RWPE1 (cell line): ENCODE measurements at places on chromosomes 5 and 9.

DNA sequence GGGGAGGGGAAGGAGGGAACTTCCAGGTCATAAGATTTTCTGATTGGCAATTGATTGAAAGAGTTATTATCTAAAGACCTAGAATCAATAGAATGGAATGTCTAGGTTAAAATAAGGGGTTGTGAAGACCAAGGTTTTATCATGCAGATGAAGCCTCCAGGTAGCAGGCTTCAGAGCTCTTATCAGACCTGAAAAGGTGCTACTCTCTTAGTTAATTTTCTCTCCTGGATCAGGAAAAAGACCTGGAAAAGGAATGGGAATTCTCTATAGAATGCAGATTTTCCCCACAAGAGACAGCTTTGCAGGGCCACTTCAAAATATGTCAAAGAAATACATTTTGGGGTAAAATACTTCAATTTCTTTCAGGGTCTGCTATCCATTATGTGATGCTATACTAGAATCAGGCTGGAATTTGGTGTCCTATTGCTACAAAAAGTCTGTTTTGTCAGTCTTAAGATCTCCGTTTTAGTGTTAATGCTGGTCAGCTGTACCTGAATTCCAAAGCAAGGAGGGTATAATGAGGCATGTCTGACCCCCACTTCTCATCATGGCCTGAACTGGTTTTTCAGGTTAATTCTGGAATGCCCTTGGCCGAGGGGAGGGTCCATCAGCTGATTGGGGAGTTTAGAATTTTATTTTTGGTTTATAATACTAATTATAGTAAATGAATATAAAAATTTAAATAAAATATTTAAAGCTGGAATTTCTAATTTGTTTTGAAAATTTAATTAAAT lies 16.6 kb upstream of the STOM start:
- no peak for DNase-seq

DNA sequence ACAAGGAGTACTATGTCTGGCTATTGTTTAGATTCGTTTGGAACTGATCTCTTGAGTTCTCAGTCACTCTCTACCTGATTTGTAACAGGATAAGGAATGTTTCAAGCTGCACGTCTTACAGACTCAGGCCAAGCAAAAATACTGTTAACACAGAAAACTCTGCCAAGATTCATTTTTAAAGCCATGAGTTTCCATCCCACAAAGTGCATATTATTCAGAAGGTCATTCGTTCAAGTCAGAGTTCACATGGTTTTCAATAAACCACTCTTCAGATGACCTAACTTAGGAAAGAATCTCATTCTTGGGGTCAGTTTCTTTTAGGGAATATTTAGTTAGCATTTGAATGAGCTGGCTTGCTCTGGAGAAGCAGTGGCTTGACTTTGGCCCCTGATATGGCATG lies 49.3 kb downstream of the F2R start:
- DNase-seq, result no peak

DNA sequence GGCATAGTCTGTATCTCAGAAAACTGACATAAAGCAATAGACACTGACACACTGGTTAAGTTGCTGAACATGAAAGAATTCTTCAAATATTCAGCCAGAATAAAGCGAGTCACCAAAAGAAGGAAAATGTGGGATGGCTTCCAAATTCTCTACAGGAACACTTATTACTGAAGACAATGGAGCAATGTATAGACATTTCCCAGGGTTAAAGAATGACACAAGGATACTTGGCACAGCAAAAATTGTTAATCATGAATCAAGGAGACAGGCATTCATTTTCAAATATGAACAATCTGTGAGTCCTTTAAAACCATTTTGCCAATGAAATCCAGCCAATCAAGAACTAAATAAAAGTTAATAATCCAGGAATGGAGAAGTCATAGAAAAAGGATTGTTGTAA lies 92.5 kb downstream of the MTX3 start:
- DNase-seq, result no peak

DNA sequence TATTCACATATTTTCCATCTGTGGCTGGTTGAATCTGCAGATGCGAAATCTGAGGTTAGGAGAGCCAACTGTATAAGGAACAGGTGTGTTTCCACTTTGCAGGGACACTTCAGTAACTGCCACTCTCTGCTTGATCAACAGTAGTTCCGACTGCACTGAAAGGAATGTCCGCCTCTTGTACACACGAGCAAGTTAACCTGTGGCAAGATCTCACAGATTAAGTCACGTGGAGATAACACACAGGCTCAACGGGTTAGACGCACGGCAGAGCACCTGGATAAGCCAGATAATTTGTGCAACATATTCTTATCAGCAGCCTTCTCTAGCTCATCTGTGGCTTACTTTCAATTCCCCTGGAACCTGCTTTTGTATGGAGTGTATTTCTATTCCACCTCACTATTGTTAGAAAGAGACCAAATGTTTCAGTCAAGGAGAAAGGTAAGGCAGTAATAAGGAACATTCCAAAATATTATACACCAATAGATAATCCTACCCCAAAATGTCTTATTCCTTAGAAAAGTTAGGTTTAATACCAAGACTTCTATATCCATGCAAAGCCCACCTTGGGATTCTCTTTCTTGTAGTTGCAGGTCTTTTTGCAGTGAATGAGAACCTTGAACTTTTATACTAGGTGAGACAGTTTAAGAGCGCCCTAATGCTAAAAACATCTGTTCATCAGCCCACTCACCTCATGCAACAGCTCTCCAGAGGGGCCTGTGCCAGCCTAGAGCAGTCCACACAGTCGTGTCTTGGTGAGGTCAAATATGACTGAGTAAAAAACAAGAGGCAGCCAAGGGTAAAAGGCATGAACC lies 6.5 kb upstream of the C9 start:
- no peak for DNase-seq

- no peak for DNase-seq
These were observed 27.5 kb downstream of the CORO2A start for GRCh38 chr9:98164912-98165311.

DNA sequence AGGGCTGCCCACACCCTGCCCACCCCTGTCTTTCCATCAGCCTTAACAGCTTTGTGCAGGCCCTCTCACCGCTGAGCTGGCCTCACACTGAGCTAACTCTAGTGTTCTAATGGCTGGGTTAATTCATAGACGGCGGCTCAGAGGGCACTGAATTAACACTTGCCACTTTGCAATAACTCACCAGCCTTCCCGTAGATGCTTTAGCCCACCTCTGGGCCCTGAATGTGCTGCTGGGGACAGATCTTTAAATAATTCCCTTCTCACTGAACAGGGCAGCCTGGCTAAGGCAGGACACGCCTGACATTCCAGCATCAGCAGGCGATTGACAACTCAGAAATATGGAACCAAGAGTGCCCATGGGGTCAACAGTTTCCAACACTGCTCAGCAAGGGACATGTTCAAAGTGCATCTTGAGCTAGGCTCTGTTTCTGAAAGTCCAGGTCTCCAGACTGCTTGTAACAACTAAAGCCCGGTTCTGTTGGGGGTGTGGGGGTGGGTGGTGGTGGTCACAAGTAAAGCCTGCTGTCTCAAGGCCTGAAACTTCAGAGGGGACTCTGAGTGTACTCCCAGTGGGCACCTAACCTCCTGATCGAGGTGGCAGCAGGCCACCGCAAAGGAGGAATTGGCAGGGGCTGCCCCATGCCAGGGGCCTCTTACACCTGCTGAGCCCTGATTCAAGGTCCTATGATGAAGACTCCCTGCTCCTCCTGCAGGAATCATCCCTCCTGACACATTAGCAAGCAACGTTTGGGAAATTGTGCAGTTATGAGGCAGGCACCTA lies 248.3 kb downstream of the FSTL4 start:
- no peak for DNase-seq

DNA sequence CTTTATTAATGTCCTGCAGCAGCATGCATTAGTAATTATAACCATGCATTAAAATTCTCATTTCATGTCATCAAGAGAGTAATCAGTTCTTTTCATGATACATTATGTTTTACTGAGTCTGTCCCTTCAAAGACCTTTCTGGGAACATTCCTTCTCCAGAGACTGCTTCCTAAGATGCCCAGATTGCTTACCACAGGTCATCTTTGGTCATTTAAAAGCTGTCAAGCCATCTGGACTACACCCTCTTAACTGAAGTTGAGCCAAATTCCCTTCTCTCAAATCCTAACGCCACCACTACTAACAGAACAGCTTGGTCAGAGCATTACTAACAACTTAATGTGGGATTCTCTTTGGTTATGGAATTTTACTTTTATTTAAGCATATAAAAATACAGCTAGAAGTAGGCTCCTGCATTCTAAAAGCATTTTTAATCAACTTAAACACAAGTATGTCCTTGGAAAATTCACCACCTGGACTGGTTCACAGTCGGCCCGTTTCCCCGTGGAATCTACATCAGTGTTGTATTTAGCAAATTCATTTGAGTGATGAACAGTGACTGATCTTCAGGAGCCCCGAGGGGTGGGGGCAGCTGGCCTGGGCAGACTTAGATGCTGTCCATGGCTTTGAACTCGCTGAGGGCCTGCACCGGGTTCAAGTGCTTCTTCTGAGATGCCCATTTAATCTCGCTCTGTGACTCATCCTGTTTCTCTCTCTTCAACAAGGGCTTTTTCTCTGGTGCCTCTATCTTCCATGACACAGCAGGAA lies 92.8 kb upstream of the CCDC112 start:
- DNase-seq, result no peak

DNA sequence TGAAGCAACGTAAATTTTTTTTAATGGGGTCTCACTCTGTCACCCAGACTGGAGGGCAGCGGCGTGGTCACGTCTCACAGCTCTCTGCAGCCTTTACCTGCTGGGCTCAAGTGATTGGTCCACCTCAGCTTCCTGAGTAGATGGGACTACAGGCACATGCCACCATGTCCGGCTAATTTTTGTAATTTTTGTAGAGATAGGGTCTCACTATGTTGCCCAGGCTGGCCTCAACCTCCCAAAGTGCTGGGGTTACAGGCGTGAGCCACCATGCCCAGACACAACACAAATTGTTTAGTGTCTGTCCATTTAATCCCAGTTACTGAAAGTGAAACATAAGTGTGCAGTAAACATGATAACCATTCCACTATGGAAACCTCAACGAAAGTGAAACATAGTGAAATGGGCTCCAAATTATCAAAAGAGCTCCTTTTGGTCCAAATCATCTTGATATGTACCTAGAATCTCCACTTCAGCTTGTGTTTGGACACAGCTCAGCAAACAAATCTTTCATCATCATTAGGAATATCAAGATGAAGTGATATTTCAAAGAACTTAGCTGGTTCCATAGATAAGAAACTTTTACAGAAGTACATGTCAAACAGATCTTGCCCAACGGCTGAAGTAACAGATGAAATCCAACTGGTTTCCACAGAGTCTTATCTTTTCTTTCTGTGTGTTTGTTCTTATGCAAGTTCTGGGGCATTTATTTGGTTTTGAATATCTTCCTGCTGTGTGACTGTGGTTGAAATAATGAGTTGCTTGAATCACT lies 41.2 kb upstream of the PLPP1 start:
- DNase-seq, result no peak

- DNase-seq, result peak; percentile 45
These were observed 146.1 kb upstream of the TSLP start for GRCh38 chr5:110925398-110925797.

DNA sequence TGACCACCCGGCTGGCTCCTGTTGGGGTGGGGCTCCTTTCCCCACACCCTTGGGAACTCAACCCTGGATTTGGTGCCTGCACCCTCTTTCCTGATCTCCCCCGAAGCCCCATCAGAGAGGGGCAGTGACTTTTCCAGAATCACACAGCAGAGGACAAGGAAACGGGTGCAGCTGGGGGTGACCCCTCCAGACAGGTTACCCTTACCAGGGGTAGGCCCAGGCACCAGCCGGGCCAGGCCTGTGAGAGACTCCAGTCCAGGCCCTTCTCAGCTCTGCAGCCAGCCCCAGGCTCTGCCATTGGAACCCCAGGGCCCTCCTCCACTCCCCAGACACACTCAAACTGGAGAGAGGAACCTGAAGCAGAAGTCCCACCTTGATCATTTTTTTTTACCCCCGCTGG lies 19.0 kb upstream of the PHYHD1 start:
- DNase-seq, result no peak

DNA sequence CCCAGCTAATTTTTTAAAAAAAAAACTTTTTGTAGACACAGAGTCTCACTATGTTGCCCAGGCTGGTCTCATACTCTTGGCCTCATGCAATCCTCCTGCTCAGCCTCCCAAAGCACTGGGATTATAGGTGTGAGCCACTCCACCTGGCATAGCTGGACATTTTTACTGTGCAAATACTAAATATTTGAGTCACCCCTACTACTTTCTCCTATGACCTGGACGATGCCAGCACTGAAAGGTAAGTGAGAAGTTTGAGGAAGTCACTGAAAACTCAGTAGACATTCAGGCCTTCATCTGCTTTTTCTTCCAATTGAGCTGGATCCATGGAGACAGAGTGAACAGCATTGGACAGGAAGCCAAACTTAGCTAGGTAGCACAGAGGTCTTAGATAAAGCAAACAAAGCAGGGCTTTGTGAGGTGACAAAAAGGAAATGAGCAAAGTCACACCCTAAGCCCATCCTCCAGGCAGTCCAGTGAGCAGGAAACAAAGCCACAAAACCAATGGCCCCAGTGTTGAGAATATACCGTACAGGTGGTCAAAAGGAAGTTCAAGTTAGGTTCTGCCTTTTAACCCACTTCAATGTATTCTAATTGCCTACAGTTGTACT lies 192.6 kb upstream of the RASA1 start:
- no peak for DNase-seq

GRCh38 chr9:81716409-81716808 lies 27.1 kb upstream of the TLE1 start:
- no peak for DNase-seq
